Fibroblast of upper back skin (primary cell): ENCODE measurements at places on chromosomes 6 and 20.
A peak's percentile ranks its signal among the peaks of the same experiment; 100 is the strongest.

DNA sequence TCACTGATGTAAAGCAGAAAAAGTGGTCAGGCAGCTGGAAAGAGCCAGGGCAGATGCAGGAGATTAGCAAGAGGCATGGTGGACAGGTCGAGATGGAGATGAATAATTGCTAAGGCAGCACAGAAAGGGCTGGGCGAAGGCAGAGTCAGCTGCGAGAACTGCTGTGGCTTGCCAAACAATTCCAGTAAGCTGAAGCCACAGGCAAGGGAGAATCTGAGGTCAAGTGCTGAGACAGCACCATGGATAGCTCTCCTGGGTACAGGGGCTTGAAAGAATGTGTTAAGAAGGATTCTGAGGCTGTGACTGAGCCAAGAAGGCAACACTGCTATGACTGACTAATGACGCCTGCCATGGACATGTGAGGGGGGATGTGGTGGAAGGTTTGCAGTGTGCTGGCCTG is 220.8 kb upstream of the FOXA2 start:
- DNase-seq = peak; percentile 95

- DNase-seq = peak; percentile 55
These were observed 28.1 kb downstream of the PDYN start for GRCh38 chr20:1965520-1966351.

DNA sequence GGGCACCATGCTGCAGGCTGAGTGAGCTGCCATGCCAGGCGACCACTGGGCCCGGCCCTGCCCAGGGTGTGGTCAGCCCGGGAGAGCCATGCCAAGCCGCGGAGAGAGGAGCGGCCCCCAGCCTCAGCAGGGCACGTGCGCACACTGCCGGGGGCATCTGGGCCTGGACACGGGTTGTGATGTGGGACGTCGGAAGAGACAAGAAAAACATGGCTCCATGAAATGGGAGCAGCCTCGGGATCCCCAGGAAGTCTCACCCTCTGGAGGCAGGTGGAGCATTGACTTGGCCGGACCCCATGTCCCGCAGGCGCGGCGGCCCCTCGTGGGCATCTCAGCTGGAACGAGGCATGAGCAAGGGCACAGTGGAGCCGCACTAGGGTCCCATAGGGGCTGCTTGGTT is 16.8 kb upstream of the SLCO4A1 start:
- no peak for DNase-seq

DNA sequence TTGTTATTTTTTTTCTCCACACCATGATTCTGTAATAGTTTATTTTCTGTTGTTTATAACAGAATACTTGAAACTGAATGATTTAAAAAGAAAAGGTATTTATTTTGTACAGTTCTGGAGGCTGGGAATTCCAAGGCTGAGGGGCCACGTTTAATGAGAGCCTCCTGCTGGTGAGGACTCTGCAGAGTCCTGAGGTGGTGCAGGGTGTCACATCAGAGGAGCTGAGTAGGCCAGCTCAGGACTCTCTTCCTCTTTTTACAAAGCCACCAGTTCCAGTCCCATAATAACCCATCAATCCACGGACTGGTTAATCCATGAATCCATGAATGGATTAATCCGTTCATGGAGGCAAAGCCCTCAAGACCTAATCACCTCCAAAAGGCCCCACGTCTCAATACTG is 71.6 kb downstream of the TFAP2A start:
- DNase-seq = no peak

- DNase-seq = no peak
These were observed 65.5 kb upstream of the SPACA1 start for GRCh38 chr6:87982134-87982533.

- DNase-seq = no peak
These were observed 689.3 kb upstream of the FLRT3 start for GRCh38 chr20:15026759-15027158.

GRCh38 chr6:102501615-102502014 is 1108.1 kb downstream of the GRIK2 start:
- no peak for DNase-seq

- no peak for DNase-seq
These were observed 27.8 kb downstream of the ZNF451 start for GRCh38 chr6:57117796-57118195.

- peak; percentile 17 for DNase-seq
These were observed 295.5 kb upstream of the JARID2 start for GRCh38 chr6:14950103-14950969.

- DNase-seq = peak; percentile 91
These were observed 10.6 kb downstream of the NOL4L start for GRCh38 chr20:32574296-32575226.
